Fibroblast of the conjunctiva (primary cell): ENCODE measurements at places on chromosomes 2 and 18.

DNA sequence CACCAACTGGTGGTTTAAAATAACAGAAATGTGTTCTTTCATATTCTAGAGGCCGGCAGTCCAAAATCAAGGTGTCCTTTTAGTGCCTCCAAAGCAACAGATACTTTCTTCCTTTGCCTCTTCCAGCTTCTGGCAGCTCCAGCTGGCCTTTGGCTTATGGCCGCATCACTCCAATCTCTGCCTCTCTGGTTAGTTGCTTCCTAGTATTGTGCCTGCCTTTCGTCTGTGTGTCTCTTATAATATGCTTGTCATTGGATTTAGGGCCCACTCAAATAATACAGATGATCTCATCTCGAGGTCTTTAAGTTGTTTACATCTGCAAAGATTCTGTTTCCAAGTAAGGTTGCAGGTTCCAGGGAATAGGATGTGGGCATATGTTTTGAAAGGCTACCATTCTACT is 855.2 kb upstream of the ID2 start:
- no peak for DNase-seq

- peak; percentile 46 for DNase-seq
These were observed 13.4 kb downstream of the SERPINB7 start for GRCh38 chr18:63788447-63789096.

DNA sequence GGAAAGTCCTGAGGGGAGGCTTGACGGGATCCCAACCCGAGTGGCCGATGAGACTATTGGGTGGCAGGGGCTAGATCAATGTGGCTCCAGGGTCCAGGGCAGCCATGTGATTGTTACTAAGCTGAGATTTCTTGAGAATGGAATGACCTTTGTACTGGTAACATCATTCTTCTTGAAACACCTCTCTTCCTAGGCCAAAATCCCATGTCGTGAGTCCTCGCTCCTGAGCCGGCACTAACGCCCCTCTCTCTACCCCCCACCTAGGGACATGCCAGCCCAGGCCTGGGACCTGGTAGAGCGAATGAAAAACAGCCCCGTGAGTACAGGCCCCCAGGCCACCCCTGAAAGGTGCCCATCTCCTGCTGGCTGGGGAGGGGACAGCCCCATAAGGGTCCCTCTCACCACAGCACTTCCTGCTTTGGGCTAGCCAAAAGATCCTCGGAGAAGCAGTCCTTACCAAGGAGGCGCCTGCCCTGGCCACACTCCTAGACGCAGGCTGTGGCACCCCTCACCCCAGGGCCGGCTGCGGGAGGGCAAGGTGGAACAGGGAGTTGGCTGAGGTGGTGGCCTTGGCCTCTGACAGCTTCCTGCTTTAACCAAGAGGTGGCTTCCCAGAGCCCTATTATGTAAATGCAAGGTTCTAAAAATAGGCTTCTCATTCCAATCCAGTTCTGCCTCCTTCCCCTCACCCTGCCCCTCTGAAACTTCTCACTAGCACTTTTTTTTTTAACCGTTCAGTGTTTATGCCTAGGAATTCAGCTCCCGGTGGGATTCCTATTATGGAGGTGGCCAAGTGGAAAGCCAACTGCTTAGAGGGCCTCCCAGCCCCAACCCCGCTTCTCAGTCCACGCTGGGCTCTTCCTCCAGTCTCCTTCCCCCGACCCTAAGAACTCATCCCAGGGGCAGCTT is 126.6 kb upstream of the PPP1CB start:
- no peak for DNase-seq

DNA sequence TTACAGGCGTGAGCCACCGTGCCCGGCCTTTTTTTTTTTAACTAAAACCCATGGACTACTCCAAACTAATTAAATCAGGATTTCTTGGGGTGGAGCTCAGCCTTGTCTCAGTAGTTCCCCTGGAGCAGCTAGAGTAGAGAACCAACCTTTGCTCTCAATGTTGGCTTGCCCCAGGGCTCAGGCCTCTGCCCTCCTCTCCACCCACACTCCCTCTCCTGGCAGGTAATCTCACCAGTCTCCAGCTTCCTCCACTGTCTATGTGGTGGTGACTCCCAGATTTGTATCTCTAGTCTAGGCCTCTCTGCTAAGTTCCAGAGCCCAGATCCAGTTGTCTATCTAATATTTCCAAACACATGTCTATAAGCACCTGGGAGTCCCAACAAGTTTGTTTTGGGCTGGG is 9.6 kb upstream of the MTA3 start:
- no peak for DNase-seq

- no peak for DNase-seq
These were observed 1.8 kb upstream of the RAB31 start for GRCh38 chr18:9706081-9706935.

- no peak for DNase-seq
These were observed 193.8 kb downstream of the FAM210A start for GRCh38 chr18:13532406-13533075.

GRCh38 chr2:181780657-181781056 is 100.3 kb upstream of the NEUROD1 start:
- no peak for DNase-seq

- no peak for DNase-seq
These were observed 324.4 kb downstream of the ALK start for GRCh38 chr2:29597035-29597434.

DNA sequence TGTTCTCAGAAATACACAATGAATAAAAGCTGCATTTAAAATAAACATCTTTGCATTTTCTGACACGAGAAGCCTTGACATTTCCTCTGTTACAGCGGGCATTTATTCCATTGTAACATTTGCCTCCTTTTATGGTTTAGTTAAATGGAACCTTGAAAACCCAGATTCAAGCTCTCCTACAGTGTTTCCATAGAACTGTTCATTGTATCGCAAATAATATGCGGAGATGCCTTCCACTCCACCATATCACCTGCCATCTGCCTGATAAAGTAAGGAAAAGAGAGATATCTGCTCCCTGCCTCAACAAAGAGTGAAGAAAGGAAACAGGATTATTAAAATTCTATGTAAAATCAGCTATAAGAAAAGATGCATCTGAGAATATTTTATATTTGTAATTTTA is 69.8 kb downstream of the CDH19 start:
- DNase-seq = no peak

DNA sequence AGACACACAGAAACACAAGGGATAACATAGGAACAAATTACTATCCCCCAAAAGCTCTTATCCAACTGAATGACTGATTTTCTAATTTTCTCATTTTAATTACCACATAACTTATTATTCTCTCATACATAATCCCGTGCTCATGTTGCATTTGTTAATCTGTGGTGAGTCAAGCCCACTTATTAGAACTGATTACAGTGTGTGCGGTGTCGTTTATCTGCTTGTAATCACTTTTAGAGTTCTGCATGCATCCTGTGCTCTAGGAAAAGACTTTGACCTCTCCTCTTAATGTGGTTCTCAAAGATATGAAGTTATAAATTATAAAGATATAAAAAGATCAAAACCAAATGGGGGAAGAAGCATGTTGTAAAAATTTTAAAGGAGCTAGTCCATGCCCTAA is 29.7 kb downstream of the CNDP1 start:
- no peak for DNase-seq

- DNase-seq = no peak
These were observed 160.3 kb upstream of the COL3A1 start for GRCh38 chr2:188813857-188814256.

DNA sequence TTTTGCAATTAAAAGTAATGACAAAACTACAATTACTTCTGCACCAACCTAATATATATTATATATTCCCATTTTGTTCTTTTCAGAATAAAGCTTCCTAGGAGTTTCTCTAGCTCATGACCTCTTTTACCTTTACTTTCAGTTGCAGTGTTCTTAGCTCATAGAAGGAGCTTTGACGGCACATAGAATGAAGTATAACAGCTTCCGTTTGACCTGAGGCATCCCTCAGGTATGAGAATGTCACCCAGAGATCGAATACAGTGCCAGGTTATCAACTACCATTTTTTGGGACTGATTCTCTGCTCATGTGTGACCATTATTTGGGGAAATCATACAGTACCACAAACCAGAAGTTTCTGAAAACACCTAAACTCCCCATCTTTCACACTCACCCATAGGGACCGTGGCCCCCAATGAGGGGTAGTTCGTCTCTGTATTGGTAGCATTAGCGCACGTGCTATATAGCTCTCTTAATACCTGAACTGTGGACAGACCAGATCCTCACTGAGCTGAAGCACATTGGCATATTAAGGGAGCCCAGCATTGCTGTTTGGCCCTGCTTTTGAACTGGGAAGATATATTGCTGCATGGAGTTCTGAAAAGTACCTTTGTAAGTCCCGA is 123.0 kb downstream of the SPTBN1 start:
- DNase-seq = no peak

DNA sequence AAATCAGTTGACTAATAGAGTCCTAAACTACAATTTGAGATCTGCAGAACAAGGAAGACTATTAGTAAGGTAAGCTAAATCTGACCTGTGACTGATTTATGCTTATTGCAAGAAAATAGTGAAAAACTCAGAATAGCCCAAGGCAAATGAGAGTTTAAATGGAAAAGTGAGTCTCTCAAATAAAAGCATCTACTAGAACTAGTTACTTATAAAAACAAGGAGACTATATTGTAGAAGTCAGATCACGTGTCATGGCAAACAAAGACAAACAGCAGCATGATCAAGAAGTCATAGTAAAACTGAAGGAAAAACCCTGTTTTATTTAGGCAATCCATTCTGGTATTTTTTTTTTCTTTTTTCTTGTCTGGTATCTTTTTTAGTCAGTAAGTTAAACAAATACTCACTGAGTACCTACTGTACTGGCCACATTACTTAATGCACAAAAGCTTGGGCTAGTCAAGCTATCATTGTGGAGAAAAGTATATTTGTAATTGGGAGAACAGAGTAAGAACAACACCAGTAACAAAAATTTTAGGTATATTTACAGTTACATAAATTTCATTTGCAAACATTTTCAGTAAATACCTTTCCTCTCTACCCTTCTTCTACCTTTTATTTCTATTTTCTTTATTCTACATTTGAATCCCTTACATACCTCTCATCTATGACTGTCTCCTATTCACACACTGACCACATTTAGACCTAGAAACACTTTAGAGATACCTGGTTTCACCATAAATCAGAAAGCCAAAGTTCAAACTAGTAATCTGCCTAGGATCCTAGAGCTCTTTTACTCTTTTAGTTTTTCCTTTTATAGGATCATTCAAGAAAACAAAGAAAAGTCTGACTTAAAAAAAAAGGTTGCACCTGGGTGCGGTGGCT is 23.7 kb downstream of the CCDC88A start:
- no peak for DNase-seq

GRCh38 chr2:23649819-23650218 is 264.8 kb downstream of the KLHL29 start:
- no peak for DNase-seq

- no peak for DNase-seq
These were observed 19.9 kb downstream of the IL36B start for GRCh38 chr2:113032737-113033136.

DNA sequence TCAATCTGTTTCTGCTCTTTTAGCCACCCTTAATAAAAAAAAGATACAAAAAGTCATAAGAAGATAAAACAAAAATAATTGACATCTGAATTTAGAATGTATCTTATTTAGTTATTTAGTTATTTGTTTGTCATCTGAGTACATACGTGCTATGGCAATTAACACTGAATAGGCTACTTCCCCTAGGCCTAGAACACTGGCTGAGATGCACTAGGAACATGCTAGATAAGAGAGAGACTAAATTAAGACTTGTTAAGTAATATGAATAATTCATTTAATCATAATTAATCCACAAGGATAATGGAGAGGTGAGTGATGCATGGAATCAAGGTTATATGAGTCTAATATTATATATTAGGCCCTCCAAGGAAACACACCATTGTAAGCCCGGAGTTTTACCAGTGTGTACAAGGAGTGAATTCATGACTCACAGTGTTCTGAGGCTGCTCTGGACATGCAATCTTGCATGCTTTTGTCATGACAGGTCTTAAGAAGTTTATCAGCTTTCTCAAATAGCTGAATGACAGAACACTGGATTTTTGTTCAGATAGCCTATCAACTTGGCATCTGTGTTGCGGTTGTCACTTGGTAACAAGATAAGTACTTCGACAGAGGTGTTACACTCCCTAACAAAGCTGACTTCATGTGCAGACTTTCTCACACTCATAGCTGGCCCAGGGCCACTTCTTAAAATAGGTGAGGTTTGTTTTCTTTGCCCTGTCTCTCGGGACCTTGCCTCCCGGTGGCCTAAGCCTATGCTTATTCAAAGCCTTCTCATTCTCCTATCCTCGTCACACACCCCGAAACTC is 5.0 kb upstream of the SERPINB2 start:
- DNase-seq = peak; percentile 66

- DNase-seq = no peak
These were observed 33.8 kb downstream of the INSIG2 start for GRCh38 chr2:118121986-118122524.

DNA sequence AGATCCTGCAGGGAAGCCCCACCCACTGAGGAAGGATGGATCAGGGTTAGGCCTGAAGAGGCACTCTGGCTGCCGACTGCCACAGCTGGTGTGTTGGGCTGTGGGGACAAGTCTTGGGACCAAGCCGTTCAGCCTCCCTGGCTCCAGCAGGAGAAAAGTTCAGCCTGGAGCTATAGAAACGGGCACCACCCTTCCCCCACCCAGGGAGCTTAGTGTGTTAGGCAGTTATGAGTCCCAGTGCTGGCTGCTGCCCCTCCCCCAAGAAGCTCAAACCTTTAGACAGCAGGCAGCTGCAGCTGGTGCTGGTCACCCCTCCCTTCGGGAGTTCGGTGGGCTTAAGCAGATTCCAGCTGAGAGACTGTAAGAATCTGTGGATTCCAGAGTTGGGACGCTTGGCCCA is 447.1 kb upstream of the HS6ST1 start:
- DNase-seq = no peak

GRCh38 chr18:44079606-44080005 is 601.1 kb upstream of the SETBP1 start:
- peak; percentile 12 for DNase-seq

DNA sequence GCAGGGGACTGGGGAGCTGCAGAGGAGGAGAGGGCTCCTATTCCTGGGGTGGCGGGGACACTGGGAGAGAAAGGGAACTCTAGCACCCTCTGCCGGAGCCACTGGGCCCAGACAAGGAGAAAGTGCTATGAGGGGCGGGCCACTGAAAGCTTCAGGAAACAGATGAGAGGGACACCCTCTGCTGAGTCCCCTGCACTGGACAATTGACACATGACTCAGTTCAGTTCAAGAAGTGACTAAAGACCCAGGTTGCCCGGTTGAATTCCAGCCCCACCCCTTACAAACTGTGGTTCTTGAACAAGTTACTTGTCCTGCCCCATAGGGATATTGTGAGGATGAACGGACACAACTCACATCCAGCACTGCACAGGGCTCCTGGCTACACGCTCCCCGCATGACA is 5.0 kb downstream of the RUFY4 start:
- DNase-seq = no peak
